Type B pancreatic cell (in vitro differentiated cells): ENCODE measurements at places on chromosomes 13 and 19. TPM values are rescaled to one million over a fixed set of nuclear protein-coding genes. Genes with fewer than 3 reads are reported as not detected.

P2RY11 gene
- 22.7 and 26.0 TPM in 2 replicates for total RNA-seq

AP3D1 gene
- total RNA-seq, result 127 and 139 TPM in 2 replicates

KLK6 gene
- 5.0 and 5.5 TPM in 2 replicates for total RNA-seq

RUVBL2 gene
- total RNA-seq, result 72.6 and 99.5 TPM in 2 replicates

ANO8 gene
- 38.4 and 51.3 TPM in 2 replicates for total RNA-seq

SULT2A1 gene
- 4.4 and 9.8 TPM in 2 replicates for total RNA-seq

PDE4C gene
- total RNA-seq, result 0.33 and 0.89 TPM in 2 replicates

RAX2 gene
- total RNA-seq, result not detected in 2 replicates

ZIK1 gene
- 11.5 and 17.6 TPM in 2 replicates for total RNA-seq

RFPL4A gene
- total RNA-seq, result not detected in 2 replicates

SMIM44 gene
- total RNA-seq, result not detected in 2 replicates

JAK3 gene
- total RNA-seq, result 1.4 and 4.3 TPM in 2 replicates

CGB3 gene
- 6.1 TPM in 1 of 2 replicates, not detected in the other for total RNA-seq

C13orf42 gene
- not detected in 2 replicates for total RNA-seq

S1PR5 gene
- total RNA-seq, result 0.21 and 1.1 TPM in 2 replicates

FLT3LG gene
- 1.9 and 2.0 TPM in 2 replicates for total RNA-seq

KBTBD6 gene
- 7.1 and 18.4 TPM in 2 replicates for total RNA-seq

SWSAP1 gene
- total RNA-seq, result 2.7 and 4.3 TPM in 2 replicates

ZGLP1 gene
- total RNA-seq, result 5.5 and 17.0 TPM in 2 replicates

PTPRH gene
- 3.9 and 4.3 TPM in 2 replicates for total RNA-seq

DACT3 gene
- total RNA-seq, result 1.3 and 24.5 TPM in 2 replicates

KIRREL2 gene
- total RNA-seq, result 3.3 and 3.5 TPM in 2 replicates

TEX101 gene
- total RNA-seq, result not detected in 2 replicates

CGB2 gene
- not detected in 2 replicates for total RNA-seq

LRG1 gene
- total RNA-seq, result 0.21 and 1.2 TPM in 2 replicates

ATP1A3 gene
- 5.6 TPM in 1 of 2 replicates, not detected in the other for total RNA-seq

ANKLE1 gene
- total RNA-seq, result 1.3 and 5.9 TPM in 2 replicates

HIPK4 gene
- total RNA-seq, result 0.12 TPM in 1 of 2 replicates, not detected in the other

C2CD4C gene
- total RNA-seq, result 6.0 and 7.2 TPM in 2 replicates

PNMA8C gene
- total RNA-seq, result 0.10 and 2.0 TPM in 2 replicates

MCEMP1 gene
- not detected in 2 replicates for total RNA-seq

ELAVL3 gene
- 1.7 and 3.3 TPM in 2 replicates for total RNA-seq

PPM1N gene
- total RNA-seq, result 0.48 TPM in 1 of 2 replicates, not detected in the other

FCGBP gene
- 7.8 and 10.0 TPM in 2 replicates for total RNA-seq

CGB8 gene
- total RNA-seq, result 9.4 TPM in 1 of 2 replicates, not detected in the other
